Ovary (tissue), 10 donors: ENCODE measurements at places on chromosomes 13 and 19. TPM values are rescaled to one million over a fixed set of nuclear protein-coding genes. Genes with fewer than 3 reads are reported as not detected.

The TEX26 gene
- 0.45 TPM for polyA plus RNA-seq

The ZNF578 gene
- polyA plus RNA-seq, result 3.8 TPM

The MYO1F gene
- polyA plus RNA-seq, result 4.0 TPM

The WDR88 gene
- not detected for polyA plus RNA-seq

The BRCA2 gene
- 0.53 TPM for polyA plus RNA-seq

The WDR18 gene
- 24.3 TPM for polyA plus RNA-seq

The CYP2S1 gene
- 0.15 TPM for polyA plus RNA-seq

The KLK15 gene
- polyA plus RNA-seq, result not detected

The CGB8 gene
- polyA plus RNA-seq, result not detected

The CLEC4M gene
- polyA plus RNA-seq, result 7.2 TPM

The SIGLEC5 gene
- polyA plus RNA-seq, result 0.13 TPM

The ICAM5 gene
- polyA plus RNA-seq, result 0.11 TPM

The OR7D2 gene
- polyA plus RNA-seq, result not detected

The PCDH20 gene
- polyA plus RNA-seq, result 2.1 TPM

The ZIC2 gene
- polyA plus RNA-seq, result 0.07 TPM

The BRSK1 gene
- polyA plus RNA-seq, result 5.0 TPM

The DAND5 gene
- polyA plus RNA-seq, result not detected

The TTYH1 gene
- polyA plus RNA-seq, result 1.3 TPM

The KIR2DL1 gene
- not detected for polyA plus RNA-seq

The ZNF585A gene
- polyA plus RNA-seq, result 10.9 TPM

The KLF12 gene
- polyA plus RNA-seq, result 3.6 TPM

The ZNF296 gene
- 0.29 TPM for polyA plus RNA-seq

The HNRNPM gene
- polyA plus RNA-seq, result 146 TPM

The CRX gene
- polyA plus RNA-seq, result not detected

The CABP5 gene
- polyA plus RNA-seq, result not detected

The VN1R2 gene
- polyA plus RNA-seq, result not detected

The IFNL1 gene
- not detected for polyA plus RNA-seq

The NLRP11 gene
- polyA plus RNA-seq, result 0.51 TPM

The PEX11G gene
- polyA plus RNA-seq, result 0.40 TPM

The ARID3A gene
- polyA plus RNA-seq, result 1.1 TPM

The GFY gene
- not detected for polyA plus RNA-seq

The ZNF460 gene
- 4.4 TPM for polyA plus RNA-seq

The CYP2F1 gene
- not detected for polyA plus RNA-seq

The EEF1AKMT1 gene
- polyA plus RNA-seq, result 9.7 TPM

The CACNG8 gene
- polyA plus RNA-seq, result 0.13 TPM

The C19orf67 gene
- not detected for polyA plus RNA-seq

The JAK3 gene
- 12.7 TPM for polyA plus RNA-seq

The C19orf85 gene
- polyA plus RNA-seq, result not detected

The SYNGR4 gene
- polyA plus RNA-seq, result not detected

The ZNF491 gene
- 2.9 TPM for polyA plus RNA-seq

The IGFL3 gene
- polyA plus RNA-seq, result not detected

The BCL3 gene
- polyA plus RNA-seq, result 3.2 TPM

The PDE4C gene
- 0.50 TPM for polyA plus RNA-seq

The DMKN gene
- polyA plus RNA-seq, result 58.3 TPM

The BICRA gene
- polyA plus RNA-seq, result 8.1 TPM

The CEACAM3 gene
- polyA plus RNA-seq, result not detected

The GRIN3B gene
- polyA plus RNA-seq, result 0.07 TPM

The ARL11 gene
- polyA plus RNA-seq, result 0.93 TPM

The PRX gene
- 8.4 TPM for polyA plus RNA-seq

The CEACAM20 gene
- not detected for polyA plus RNA-seq

The ERCC2 gene
- 13.3 TPM for polyA plus RNA-seq

The PSG3 gene
- polyA plus RNA-seq, result not detected

The GAPDHS gene
- polyA plus RNA-seq, result not detected

The CYP4F2 gene
- not detected for polyA plus RNA-seq

The LPAR6 gene
- 20.2 TPM for polyA plus RNA-seq

The C19orf33 gene
- not detected for polyA plus RNA-seq

The LNX2 gene
- 8.3 TPM for polyA plus RNA-seq
